Activated T-cell treated with anti-CD3 and anti-CD28 coated beads, Interleukin-2, amount 50 U/mL, for 48 hours (primary cell): ENCODE measurements at places on chromosomes 4 and X.

DNA sequence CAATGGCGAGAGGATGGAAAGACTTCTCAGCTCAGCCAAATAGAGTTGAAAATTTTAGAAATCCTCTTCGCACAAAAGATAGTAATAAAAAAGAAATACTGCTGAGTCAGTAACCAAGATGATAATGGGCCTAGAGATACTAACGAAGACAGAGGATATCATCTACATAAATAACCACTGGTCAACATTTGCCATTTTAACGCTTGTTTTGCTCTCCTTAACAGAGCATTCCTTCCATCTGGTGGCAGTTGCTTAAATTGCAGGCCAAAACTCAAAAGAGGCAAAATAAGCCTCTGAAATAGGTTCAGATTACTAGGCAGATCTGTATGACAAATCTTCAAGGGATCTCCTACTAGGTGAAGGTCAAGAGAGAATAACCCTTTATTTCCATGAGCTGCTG is 51.7 kb upstream of the MCF2 start:
- no peak for DNase-seq

DNA sequence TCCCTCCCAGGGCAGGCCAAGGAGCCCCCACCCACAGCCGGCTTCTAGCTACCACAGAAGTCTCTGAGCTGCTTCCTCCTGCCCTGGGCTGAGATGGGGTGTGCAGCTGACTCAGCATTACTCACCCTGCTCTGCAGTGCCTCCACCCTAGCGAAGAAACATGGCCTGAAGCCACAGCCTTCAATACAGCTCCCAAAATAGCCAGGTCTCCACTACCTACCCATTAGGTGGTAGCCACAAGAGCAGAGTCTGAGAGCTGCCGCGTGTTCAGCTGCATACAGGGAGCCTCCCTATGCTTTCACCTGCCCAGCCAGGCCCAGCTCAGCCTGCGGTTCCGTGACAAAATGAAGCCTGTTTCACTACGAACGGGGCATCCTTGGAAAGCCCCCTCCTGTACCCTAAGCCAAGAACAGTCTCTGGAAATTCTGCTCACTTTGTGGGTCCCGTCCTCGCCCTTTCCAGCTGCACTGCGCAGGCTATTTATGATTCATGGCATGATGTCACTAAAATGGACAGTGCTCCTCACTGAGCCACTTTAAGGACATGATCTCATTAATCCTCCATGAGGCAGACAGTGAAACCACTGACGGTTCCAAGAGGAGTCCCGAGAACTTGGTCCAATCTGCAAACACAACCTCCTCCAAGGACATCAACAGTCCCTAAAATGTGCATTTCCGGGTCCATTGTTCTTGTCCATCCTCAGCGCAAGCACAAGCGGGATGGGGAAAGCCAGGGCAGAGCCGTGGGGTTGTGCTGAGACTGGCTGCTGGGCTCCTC is 20.2 kb downstream of the WDR1 start:
- peak; percentile 83 for DNase-seq

- DNase-seq: no peak
Observed at GRCh38 chr4:134147941-134148340, 53.6 kb downstream of the PABPC4L start.

DNA sequence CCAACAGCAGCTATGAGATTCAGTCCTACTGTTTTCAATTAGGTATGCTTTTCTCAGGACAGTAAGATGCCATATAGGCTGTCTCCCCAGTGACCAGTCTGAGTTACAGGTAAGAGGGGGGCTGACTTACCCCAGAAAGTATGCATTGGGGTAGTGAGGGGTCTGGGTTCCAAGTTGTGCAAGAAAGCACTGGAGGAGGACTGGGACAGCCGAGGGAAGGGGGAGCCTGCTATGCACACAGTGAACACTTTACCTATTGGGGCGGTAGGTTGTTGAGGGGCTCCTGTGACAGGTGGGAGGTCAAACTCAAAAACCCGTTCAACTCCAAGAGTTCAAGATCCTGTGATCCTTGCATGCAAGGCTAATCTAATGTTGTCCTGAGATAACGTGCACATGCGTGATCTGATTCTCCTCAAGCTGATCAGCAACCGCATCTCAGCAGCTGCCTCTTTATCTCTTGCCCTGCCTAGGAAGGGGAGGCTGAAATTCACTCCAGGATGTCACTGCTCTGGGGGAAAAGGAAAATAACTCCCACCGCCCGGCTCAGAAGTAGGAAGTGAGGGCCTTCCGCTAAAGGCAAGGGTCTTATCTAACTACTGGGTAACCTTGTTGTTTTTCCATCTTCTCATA is 108.8 kb upstream of the KIT start:
- no peak for DNase-seq

GRCh38 chrX:12223650-12224049 is 85.4 kb downstream of the FRMPD4 start:
- DNase-seq: no peak

GRCh38 chr4:184317234-184317918 is 99.7 kb upstream of the ENPP6 start:
- no peak for DNase-seq

- DNase-seq: no peak
Observed at GRCh38 chr4:22733816-22734215, 41.1 kb downstream of the GBA3 start.

DNA sequence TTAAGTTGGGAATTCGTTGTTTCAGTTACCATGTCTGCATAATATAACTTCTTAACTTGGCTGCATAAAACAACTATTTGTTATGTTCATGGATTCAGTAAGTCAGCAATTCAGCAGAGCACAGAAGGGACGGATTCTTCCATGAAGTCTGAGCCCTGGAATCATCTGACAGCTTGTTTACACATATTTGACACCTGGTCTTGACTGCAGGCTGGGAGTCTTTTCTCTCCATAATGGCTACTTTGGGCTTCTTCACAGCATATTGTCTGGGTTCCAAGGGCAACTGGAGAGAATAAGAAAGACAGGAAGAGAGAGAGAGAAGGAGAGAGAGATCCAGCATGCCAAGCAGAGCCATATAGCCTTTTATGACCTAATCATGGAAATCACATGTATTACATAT is 23.1 kb downstream of the CENPC start:
- DNase-seq: no peak
